ENCODE measurements at places on chromosomes 3 and 15. TPM values are rescaled to one million over a fixed set of nuclear protein-coding genes. Genes with fewer than 3 reads are reported as not detected.

DNA sequence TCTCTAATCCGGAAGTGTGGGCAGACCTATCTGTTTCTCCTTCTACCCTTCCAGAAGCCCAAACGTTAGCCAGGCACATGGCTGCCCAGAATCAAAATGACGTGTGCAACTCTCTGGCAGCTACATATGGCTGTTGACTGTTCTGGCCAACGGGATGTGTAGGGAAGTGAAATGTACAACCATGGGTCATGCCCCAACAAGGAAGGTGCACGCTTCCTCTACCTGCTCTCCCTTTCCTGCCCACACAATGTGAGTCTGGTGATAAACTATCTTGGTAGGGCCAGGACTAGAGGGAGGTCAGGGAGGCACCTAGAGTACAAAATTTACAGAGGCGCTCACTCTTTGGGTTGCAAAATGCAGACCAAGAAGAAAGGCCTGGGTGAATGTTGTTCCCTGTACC lies 495.9 kb upstream of the PROK2 start:
- no peak for DNase-seq

Gene OR5K2
- total RNA-seq, result not detected

Gene MORC1
- not detected for total RNA-seq

Gene RBMS3
- total RNA-seq, result 5.9 TPM

Gene TMEM202
- not detected for total RNA-seq
